ENCODE measurements at places on chromosomes 13 and 19.
A peak's percentile ranks its signal among the peaks of the same experiment; 100 is the strongest.

DNA sequence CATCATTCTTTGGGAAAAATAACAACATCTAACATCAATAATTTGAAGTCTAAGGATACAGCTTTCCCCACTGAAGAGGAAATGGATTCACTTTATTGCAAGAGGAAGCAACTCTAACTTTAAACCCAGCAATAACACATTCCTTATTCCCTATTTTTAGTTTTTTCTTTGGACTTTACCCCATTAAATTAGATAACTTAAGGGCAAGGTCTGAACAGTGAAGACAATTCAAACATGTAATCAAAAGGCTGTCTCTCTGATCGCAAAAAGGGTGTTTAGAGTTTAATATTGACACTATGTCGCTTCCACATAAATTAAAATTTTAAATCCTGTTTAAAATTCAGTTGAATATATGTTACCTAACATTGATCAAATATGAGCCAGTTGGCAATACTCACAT lies 10.1 kb downstream of the EDNRB start:
- DNase-seq = no peak

GRCh38 chr19:31139871-31140505 lies 209.2 kb downstream of the TSHZ3 start:
- no peak for DNase-seq

DNA sequence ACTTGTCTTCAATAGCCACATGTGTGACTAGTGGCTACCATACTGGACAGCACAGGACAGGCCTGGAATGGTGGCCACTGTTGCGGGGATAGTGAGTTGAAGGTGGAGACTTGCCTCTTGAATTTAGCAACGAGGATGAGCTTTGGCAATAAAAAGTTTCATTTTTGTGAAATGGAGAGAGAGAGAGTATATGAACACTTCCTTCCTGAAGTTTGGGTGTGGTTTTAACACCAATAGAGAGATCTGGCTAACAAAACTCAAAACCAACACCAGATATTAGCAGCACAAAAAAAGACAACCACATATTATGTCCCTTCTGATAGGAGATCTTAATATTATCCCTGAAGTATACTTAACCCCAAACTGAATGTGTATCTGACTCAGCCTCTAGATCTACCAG lies 6.3 kb upstream of the LRFN3 start:
- no peak for DNase-seq

DNA sequence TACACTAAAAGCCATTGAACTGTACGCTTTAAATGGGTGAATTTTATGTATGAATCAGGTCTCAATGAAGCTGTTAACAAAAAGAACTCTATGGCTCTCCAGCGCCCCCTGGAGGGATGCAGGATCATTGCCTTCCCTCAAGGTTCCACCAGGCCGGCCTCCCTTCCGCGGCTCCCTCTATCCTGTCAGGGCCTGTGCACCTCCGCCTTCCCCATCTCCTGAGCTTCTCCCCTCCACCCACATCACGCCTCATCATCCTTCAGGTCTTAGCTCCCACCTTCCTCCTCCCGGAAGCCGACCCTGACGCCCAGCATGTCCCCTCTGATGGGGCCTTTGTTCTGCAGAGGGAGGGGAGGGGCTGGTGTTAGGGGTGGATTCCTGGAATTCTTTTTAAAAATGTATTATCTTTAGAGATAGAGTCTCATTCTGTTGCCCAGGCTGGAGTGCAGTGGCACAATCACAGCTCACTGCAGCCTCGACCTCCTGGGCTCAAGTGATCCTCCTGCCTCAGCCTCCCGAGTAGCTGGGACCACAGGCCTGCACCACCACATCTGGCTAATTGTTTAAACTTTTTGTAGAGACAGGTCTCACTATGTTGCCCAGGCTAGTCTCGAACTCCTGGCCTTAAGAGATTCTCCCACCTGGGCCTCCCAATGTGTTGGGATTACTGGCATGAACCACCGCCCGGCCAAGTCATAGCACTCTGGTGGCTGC lies 27.7 kb downstream of the MEIS3 start:
- peak; percentile 71 for DNase-seq

All from NCI-H2029 treated with DMSO at 0.1 percent for 48 hours (cell line).